ENCODE measurements at places on chromosomes 4 and X.

GRCh38 chr4:112341033-112341432 is 43.9 kb downstream of the ALPK1 start:
- no peak for DNase-seq

GRCh38 chrX:2658585-2659292 is 32.4 kb upstream of the CD99 start:
- no peak for DNase-seq

GRCh38 chrX:102712981-102713625 is 855 bp downstream of the GPRASP2 start:
- DNase-seq: no peak

- DNase-seq: no peak
Observed at GRCh38 chrX:134454506-134454905, 5.5 kb upstream of the HPRT1 start.
